ENCODE measurements at places on chromosomes 7 and 10. TPM values are rescaled to one million over a fixed set of nuclear protein-coding genes. Genes with fewer than 3 reads are reported as not detected.

GRCh38 chr7:139132887-139133286 is 23.4 kb upstream of the ZC3HAV1 start:
- DNase-seq = no peak

Gene CFAP69
- not detected for total RNA-seq

DNA sequence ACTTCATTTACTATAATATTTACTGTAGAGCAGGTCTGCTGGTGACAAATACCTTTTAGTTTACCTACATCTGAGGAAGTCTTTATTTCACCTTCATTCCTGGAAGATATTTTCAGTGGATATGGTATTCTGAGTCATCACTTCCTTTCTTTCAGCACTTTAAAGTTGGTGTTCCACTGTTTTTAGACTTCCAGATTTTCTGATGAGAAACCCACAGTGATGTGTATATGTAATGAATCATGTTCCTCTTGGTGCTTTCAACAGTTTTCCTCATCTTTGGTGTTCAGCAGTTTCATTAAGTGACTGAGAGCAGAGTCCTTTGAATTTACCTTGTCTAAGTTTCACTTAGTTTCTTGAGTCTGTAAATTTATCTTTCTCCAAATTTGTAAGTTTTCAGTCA is 36.4 kb downstream of the COPG2 start:
- no peak for DNase-seq

Gene ADARB2
- total RNA-seq = not detected

- no peak for DNase-seq
These were observed 171.9 kb downstream of the FGFR2 start for GRCh38 chr10:121426307-121426706.

Gene RNF32
- 0.85 TPM for total RNA-seq
